ENCODE measurements at places on chromosomes 3 and 15. TPM values are rescaled to one million over a fixed set of nuclear protein-coding genes. Genes with fewer than 3 reads are reported as not detected.

Gene OSTN
- total RNA-seq: 0.75 TPM

DNA sequence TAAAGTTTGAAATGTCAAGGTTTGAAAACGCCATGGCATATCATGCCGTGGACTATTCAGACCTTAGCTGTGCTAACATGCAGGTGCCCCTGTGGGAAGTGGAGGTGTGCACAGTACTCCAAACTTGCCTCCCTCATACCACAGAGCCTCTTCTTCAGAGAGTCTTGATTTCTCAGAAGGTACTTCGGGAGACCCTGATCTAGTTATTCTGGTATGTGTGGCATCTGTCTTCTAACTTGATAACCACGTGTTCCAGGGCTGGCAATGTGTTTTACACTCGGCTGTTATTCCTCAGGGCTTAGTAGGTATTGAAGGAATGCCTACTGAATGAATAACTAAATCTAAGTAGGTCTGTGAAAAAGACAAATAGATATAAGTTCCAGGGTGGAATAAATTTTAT is 309.9 kb downstream of the CLSTN2 start:
- no peak overlapping the region for H3K4me3 ChIP-seq
- no peak overlapping the region for H3K27ac ChIP-seq
- DNase-seq: no peak
- H3K4me1 ChIP-seq: peaks cover 9% of the 10 kb centered on the region

- H3K27ac ChIP-seq: no peak overlapping the region
- H3K4me3 ChIP-seq: no peak overlapping the region
- no peaks in the 10 kb centered on the region for H3K36me3 ChIP-seq
Observed at GRCh38 chr3:66073464-66074141, 34.9 kb upstream of the MAGI1 start.

GRCh38 chr3:139358841-139359562 is 15.2 kb downstream of the MRPS22 start:
- no peak for DNase-seq
- peaks cover 20% of the 10 kb centered on the region for H3K4me1 ChIP-seq
- peak overlapping the region; percentile 40 for H3K27ac ChIP-seq
- peaks cover 30% of the 10 kb centered on the region for H3K36me3 ChIP-seq

DNA sequence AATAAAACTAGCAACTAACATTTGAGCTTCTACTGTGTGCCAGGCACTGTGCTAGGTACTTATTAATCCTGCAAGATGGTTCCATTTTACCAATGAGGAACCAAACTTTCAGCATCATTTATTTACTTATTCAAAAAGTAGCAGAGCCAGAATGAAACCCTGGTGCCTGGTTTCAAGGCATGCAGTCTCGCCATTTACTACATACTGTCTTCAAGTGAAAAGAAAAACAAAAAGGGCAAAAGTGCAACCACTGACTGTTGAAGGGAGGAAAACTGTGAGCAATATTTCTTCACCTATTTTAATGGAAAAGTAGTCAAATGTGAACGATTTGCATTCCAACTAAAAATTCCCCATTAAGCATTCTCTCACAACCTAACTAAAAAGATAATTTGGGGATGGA is 8.7 kb downstream of the DCUN1D1 start:
- peaks cover 3% of the 10 kb centered on the region for H3K36me3 ChIP-seq
- DNase-seq: no peak
- H3K4me3 ChIP-seq: no peak overlapping the region
- peaks cover 22% of the 10 kb centered on the region for H3K4me1 ChIP-seq

GRCh38 chr15:78757636-78757905 is 53.7 kb downstream of the ADAMTS7 start:
- H3K27me3 ChIP-seq: no peaks in the 10 kb centered on the region
- H3K4me3 ChIP-seq: no peak overlapping the region
- DNase-seq: no peak
- no peak overlapping the region for H3K27ac ChIP-seq
